ENCODE measurements at places on chromosomes 7 and 10.

DNA sequence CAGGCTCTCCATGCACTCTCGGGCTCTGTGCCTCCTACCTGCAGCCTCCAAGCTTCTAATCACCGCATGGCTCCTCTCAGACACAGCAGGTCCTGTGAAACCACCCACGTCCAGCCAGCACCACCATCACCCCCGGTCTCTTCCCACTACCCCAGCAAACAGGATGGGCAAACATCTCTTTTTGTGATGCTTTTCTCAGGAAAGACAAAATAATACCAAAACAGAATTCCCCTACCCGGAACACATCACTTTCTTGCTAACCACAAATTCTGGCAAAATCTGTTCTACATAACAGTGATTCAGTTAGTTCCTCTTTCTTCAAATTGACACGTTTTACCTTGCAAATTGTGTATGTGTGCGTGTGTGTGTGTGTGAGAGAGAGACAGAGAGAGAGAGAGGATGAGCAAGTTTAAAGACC is 6.5 kb downstream of the SNX8 start:
- no peak for DNase-seq

GRCh38 chr7:127251465-127252376 is 1.0 kb downstream of the GRM8 start:
- no peak for DNase-seq

DNA sequence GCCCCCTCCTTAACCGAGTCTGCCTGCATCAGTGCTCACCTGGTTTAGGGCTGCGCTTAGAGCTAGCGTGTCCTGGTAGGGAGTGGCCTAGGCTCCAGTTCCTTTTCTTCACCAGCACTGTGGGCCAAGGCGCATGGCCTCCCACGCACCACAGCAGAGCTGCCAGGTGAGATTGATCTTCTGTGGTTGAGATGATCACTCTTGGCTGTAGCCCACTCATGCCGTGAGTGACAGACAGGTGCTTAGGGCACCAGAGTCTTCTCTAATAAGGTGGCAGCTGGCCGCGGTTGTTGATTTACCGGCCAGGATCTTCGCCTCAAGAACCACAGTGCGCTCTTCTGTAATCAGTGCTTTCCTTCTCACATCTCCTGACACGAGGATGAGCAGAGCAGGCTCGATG is 157.2 kb upstream of the INSYN2A start:
- no peak for DNase-seq

- DNase-seq = peak; percentile 70
Observed at GRCh38 chr10:128035557-128035973, 90.7 kb downstream of the MKI67 start.

- DNase-seq = no peak
Observed at GRCh38 chr7:87715545-87715944, 87.3 kb downstream of the RUNDC3B start.

DNA sequence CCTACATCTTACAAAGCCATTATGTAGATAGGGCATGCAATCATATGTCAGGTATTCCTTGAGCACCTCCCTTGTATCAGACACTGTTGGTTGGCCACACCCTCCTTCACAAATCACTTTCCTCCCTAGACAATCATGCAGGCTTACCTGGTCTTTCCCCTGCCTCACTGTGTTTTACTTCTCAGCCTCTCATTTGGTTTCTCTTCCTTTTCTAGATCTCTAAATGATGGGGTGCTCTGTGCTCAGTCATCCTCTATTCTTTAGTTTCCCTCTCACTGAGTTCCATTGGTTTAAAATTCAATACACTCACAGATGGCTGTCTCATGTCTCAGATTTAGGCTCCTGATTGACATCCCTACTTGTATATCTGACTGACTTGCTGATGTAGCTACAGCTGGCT is 31.4 kb downstream of the ANK3 start:
- DNase-seq = no peak

DNA sequence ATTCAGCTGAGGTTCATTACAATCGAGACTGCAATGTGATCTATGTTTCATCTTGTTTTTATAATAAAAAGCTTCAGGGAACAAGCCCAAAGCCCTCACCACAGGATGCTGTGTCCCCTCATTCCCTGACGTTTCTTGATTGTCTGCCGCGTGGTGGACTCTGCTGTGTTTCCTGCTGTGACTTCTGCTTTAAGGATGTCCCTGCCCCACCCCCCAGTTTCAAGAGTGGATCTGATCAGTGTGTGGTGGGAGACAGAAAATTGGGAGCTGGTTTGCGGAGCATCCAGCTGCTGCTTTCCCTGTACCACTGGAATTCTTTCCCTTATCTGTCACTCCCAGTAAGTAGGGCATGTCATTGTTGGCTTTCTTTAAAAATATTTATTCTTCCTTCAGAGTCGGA is 86.2 kb downstream of the CREM start:
- DNase-seq = no peak

GRCh38 chr10:99941942-99942820 is 67.6 kb downstream of the DNMBP start:
- no peak for DNase-seq

GRCh38 chr10:102673819-102674511 is 29.7 kb downstream of the TRIM8 start:
- DNase-seq = no peak

- DNase-seq = peak; percentile 23
Observed at GRCh38 chr7:21543528-21544302, 876 bp downstream of the DNAH11 start.

DNA sequence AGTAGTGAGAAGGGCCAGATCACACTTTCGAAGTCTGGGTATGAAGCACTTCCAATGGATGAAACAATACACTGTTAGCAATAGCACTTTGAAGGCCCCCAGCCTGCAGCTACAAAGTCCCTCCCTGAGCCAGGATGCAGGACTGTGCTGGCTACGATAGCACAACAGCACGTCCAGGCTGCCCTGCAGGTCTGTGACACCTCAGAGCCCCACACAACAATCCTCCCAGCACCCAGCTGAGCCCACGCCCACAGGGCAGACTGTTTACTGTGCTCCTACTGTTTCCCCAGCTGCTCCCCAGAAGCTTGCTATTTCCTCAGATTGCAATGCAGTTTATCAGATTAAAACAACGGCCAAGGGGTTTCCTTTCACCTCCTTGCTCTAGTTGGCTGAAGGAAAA is 71.4 kb downstream of the HTR5A start:
- no peak for DNase-seq

DNA sequence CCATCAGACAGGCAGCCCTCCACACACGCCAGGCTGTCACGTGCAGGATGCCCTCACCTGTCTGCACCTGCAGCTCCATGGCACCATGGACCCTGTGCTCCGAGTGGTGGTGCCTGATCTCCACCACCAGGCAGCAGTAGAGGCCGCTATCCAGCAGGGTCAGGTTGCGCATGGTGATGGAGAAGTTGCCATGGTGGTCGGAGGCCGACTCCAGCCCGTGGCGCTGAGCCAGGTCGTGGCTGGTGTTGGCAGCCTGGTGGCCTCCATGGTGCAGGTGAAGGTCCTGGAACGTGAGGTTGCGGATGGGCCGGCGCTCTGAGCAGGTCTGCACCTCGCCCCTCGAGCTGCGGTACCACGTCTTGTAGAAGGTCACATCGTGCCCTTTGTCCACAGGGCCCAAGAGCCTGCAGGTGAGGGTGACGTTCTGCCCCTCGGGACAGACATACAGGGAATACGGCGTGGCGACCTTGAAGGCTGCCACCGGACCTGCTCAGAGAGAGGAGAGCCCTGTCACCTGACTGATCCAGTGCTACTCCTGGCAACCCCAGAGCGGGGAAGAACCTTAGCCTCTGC is 11.7 kb downstream of the VSIR start:
- no peak for DNase-seq

DNA sequence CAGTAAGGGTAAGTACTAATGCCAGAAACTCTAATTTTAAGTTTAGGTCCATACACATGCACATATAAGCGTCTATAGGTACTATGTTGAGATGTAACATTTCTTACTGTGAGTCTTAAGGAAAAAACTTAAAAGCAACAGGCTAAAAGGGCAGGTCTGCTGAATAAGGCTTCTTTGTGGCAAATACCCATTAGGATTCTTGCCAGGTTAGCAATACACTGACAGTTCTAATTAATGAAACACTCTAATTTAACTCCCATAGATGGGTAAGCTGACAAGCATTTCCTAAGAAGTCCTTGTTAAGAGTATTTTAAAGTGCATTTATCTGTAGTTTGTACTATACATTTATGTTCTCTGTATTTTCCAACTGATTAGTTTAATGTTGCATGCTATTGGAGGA is 14.0 kb downstream of the SCRN1 start:
- DNase-seq = no peak

DNA sequence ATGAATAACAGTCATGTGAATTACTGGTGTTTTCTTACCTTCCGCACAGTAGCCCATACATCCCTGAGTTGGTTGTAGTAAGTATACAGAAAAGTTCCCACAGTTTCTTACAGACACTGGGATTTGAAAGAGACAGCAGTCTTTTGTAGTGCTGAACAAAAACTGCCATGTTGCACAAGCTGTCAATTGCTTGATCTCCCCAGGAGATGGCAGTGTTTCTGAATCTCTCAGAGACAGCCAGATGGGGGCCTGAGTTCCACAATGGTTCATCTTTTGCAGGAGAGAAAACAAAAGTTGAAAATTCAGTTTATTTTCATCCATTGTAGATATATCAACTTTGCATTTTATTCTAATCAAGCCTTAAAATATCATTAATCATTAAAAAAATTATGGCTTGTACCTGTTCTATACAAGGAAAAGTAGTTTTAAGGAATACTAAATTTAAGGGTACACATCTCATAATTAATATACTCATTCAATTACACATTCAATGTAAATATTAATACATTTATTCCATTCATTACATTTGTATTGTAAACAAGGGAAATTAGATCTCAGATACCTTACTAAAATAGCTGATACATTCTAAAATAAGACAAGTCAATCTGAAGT is 14.5 kb downstream of the VWDE start:
- DNase-seq = peak; percentile 52

DNA sequence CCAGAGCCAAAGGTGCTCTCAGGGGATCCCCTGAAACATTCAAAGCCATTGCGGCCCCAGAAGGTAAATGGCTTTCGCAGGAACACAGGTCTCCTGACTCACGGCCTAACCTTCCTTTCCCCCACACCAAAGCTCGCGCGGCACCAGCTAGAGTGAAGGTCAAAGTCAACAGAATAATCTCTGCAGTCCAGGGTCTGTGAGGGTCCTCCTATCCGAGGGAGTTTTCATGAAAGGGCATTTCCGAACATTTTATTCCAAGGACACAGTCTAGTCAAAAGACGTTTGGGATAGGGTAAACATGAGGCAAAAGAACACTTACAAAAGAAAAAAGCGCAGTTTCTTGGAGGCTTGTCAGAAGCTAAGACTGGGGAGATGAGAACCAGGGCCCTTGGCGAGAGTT is 559 bp upstream of the STEAP2 start:
- DNase-seq = peak; percentile 14

DNA sequence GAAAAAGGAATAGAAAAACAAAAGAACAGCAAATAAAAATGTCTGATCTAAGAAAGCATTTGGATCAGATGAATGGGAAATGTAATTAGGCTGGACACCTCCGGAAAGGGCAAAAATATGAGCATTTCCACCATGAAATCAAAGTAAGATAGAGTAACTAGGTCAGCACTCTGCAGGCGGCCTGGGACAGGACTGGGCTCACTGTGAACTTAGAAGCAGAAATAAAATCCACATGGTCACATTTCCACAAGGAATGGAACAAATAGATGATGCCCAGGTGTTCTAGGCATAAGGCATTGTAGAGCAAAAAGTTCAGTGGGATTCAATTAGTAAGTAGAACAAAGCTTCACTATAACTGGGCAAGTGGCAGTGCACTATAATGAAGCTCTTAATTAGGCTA is 209.9 kb upstream of the ETV1 start:
- DNase-seq = no peak

GRCh38 chr10:78115135-78115853 is 81.6 kb downstream of the RPS24 start:
- no peak for DNase-seq

DNA sequence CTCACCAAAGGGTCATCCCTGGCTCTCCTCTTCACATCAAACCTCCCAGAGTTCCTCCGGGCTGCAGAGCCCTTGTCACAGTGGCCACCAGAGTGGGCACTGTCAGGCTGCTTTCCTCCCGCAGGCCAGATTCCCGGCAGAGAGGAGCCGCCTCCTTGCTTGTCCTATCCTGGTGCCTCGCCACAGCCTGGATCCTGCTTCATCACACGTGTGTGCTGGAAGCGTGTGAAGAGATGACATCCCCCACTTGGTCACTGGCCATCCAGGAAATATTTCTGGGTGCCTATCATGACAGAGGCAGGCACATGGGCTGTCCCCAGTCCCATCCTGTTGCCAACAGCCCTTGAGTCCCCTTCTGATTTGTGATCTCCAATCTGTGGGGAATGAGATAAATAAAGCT is 15.0 kb downstream of the INSIG1 start:
- no peak for DNase-seq

DNA sequence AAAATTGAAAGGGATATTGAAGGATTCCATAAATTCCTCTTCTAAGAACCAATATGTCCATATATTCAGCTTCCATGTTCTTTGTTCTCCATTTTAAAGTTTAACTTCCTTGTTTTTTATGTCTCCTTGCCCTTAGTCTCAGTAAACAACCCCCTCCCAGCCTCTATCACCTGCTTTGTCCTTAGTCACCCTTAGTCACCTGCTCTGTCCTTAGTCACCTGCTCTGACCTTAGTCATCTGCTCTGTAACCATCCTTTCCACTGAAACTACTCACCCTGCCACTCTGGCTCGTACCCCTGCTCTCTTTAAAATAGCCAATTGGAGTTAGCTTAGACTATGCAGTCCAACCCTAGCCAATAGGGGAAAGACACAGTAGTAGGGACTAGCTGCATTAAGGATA is 136.2 kb upstream of the TMEM106B start:
- DNase-seq = no peak

GRCh38 chr7:12655161-12655560 is 32.3 kb upstream of the ARL4A start:
- DNase-seq = no peak

DNA sequence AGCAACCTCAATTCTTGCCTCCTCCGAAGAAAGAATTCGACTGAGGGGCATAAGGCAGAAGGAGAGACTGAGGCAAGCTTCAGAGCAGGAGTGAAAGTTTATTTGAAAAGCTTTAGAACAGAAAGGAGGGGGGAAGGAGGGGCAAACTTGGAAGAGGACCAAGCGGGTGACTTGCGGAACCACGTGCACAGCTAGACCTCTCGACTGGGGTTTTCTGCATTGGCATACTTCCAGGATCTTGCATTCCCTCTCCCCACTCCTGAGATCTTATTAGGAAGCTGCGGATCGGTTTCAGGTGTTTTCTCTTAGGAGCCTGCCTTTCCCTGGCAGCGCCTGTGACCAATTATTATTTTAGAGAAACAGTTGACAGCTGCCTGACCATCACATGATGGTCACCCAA is 20.3 kb upstream of the CPXM2 start:
- no peak for DNase-seq

Data from HuH-7 (cell line).